ENCODE measurements at places on chromosomes 5 and 9. TPM values are rescaled to one million over a fixed set of nuclear protein-coding genes. Genes with fewer than 3 reads are reported as not detected.

LRRC14B gene
- not detected for total RNA-seq

SLC25A51 gene
- 20.8 TPM for total RNA-seq

ELAVL2 gene
- total RNA-seq = 0.24 TPM

TTC1 gene
- total RNA-seq = 37.0 TPM

TTF1 gene
- 6.9 TPM for total RNA-seq

BSPRY gene
- 37.6 TPM for total RNA-seq

NR6A1 gene
- total RNA-seq = 1.7 TPM

RALGDS gene
- total RNA-seq = 35.0 TPM

GRM6 gene
- total RNA-seq = not detected

SLC6A18 gene
- not detected for total RNA-seq

VCAN gene
- total RNA-seq = 3.1 TPM

LRRC19 gene
- 0.08 TPM for total RNA-seq

FAM53C gene
- 12.6 TPM for total RNA-seq

DNAJC25 gene
- 3.0 TPM for total RNA-seq

ENHO gene
- 0.24 TPM for total RNA-seq

ACSL6 gene
- total RNA-seq = 0.08 TPM

WWC1 gene
- 18.5 TPM for total RNA-seq

PPP3R2 gene
- not detected for total RNA-seq

EIF4E1B gene
- total RNA-seq = not detected

SPINK13 gene
- total RNA-seq = not detected

IFNK gene
- not detected for total RNA-seq
